Pons (tissue), 1 donor: ENCODE measurements at places on chromosomes 1 and 21.
A peak's percentile ranks its signal among the peaks of the same experiment; 100 is the strongest.

DNA sequence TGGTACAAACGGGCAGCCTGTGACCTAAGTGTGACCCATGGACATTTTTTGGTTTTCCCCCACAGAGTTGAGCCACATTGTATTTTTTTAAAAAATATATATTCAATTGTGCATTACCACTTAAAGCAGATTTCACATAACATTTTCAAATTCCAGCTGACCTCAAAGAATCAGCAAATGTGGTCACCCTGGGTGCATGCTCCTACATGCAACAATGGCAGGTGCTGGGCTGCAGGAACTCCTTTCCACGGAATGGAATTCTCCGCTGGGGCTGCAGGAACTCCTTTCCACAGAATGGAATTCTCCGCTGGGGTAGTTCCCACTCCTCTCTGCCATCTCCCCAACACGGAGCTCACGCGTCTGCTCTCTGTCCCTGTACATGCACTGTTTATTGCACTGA, 68.7 kb downstream of the MAP10 start:
- DNase-seq: no peak

DNA sequence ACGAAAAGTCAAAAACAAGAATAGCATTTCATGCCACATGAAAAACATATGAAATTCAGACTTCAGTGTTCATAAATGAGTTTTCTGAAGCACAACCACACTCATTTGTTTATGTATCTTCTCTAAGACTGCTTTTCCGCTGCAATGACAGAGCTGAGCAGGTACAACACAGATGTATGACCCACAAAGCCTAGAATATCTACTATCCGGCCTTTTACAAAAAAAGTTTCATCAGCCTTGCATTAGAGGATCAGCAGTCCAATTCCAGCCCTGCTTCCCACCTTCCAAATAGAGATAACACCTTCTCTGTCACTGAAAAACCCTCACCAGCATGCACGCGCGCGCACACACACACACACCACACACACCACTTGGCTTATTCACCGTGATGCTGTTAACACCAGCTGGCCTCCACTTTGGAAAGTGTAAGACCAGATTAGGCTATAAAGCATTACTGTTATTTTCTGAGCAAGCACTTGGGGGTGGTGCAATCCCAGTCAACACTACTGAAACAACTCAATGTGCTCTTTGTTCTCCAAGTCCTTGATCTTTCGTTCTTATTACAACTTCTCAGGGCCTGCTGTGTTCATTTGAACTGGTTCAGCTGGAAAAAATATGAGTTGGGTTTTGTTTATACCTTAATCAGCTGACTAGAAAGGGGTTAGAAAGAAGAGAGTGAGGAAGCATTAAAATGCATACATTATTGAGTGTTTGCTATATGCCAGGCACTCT, 90.0 kb downstream of the GLUL start:
- DNase-seq: peak; percentile 98

- DNase-seq: no peak
Measured at GRCh38 chr1:156217871-156218270, 5.1 kb downstream of the PMF1 start.

DNA sequence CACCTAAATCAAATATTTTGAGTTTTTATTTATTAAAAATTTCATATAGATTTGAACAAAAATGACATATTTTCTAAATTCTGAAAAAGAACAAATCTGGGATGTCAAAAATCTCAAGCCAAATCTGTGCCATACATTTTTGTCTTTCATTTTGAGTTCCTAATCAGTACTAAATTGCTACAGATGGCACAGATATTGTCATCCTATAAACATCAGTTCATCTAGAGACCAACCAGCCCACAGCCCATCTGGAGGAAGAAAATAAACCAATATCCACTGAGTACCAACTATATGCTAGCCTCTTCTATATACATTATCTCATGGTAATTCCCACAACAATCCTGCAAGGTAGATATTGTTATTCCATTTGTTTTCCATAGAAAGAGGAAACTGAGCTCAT, 156.8 kb upstream of the ATP1B1 start:
- no peak for DNase-seq

DNA sequence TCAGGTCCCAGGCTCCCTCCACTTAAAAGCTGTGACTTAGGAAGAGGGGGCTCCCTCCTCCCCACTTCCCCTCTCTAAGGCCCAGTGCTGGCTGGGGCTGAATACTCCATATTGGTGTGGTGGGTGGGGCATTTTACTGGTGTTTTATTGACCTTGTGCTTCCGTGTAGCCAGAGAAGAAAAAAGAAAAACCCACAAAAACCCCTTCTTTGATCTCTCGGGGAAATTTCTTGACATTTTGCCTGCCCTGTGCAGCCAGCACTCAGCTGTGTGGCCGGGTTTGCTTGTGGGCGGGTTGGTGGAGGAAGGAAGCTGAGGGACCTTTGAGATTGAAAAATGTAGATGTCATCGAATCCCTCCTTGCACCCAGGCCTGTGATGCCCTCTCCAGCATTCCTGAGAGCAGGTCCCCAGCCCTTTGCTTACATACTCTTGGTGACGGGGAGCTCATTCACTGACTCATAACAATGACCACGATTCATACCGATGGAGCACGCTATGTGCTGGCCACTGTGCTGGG, 24.8 kb downstream of the TNFRSF8 start:
- no peak for DNase-seq

- DNase-seq: no peak
Measured at GRCh38 chr1:98019747-98020146, 98.9 kb upstream of the DPYD start.

DNA sequence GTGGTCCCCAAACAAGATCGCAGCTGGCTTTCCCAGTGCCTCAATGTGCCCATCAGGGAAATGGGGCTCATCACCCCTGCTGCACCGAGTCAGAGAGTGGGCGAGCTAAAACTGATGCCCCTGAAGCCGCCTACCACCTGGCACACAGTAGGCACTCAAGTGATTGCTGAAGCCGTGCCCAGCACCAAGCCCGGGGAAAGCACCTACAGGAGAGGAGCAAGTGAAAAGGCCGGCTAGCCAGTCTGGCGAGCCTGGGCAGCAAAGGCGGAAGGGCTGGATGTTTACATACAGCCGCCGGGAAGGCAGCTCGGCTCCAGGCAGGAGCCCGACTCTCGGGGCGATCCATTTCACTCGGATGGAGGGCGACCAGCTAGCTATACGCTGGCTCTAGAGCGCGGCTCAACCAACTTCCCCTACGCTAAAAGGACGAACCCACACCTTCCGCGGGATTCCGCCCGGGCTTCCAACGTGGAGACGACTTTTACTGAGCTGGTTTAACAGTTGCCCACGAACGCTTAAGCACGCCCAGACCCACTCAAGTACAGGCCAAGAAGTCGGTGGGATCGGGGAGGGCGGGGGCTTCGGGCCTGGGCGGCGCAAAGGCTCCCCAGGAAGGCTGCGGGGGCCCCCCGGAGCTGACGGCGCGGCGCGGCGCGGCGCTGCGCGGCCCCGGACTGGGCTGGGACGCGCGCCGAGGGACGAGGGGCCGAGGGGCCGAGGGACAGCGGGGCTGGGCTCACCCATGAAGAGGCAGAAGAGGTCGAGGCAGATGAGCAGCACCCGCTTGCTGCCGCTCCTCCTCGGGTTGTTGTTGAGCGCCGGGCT, 1.0 kb downstream of the PLPP3 start:
- DNase-seq: peak; percentile 32

DNA sequence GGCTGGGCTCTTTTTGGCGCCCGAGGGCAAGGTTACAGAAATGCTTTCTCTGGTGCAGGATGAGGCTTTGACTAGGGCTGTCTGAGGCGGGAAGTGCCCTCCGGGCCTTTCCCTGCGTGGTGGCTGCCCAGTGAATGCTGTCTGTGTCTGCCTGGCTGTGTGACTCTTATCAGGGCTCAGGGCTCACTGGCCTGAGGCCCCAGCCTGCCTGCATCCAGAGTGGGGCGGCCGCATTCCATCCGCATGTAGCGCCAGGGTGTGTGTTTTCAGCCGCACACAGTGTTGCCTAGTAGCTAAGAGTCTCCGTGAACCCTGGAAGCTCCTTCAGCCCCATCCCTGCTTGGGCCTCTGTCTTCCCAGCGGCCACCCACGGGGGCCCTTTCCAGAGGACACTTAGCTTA, 59.1 kb downstream of the FAAP20 start:
- DNase-seq: peak; percentile 62

DNA sequence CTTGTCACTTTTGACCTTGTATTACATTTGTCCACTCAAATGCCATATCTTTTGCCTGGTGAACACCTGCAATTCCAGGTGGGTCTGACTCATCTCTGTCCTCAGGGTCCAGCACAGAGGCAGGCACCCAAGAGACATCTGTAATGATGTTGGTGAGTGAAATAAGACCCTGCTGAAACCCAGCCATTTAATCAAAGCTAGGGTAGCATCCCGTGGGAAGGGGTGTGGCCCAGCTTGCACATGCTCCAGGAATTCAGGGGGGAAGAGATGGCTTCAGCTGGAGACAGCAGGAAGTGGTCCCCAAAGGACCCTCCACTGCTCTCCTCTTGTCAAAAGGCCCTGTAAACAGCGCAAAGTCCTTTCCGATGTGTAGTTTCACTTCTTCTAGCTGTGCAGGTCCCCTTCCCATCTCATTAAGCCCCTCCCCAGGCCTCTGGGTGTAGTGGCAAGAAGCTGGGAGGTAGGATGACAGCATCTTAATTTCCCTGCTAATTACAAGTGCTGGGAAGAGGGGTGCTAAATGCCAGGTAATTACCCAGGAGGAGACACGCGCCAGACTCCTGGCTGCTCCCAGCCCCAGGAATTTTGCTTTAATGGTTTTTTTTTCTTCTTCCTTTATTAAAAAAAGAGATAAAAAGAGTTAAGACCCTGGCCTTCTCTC, 54.4 kb upstream of the TRABD2B start:
- DNase-seq: no peak
